ENCODE measurements at places on chromosomes 5 and 9.

GRCh38 chr9:14770592-14770991, 48.1 kb upstream of the CER1 start:
- no peak for DNase-seq

- DNase-seq = no peak
These were observed 164.9 kb upstream of the TUT7 start for GRCh38 chr9:86519066-86519615.

- DNase-seq = no peak
These were observed 659.4 kb upstream of the ADAMTS16 start for GRCh38 chr5:4480528-4481349.

- no peak for DNase-seq
These were observed 285.1 kb upstream of the CDH6 start for GRCh38 chr5:30908356-30908755.

GRCh38 chr9:110590816-110591215, 11.3 kb upstream of the SVEP1 start:
- no peak for DNase-seq

Data from HS-27A (cell line).